Thoracic aorta (tissue), 2 donors: ENCODE measurements at places on chromosomes 2 and 18.

DNA sequence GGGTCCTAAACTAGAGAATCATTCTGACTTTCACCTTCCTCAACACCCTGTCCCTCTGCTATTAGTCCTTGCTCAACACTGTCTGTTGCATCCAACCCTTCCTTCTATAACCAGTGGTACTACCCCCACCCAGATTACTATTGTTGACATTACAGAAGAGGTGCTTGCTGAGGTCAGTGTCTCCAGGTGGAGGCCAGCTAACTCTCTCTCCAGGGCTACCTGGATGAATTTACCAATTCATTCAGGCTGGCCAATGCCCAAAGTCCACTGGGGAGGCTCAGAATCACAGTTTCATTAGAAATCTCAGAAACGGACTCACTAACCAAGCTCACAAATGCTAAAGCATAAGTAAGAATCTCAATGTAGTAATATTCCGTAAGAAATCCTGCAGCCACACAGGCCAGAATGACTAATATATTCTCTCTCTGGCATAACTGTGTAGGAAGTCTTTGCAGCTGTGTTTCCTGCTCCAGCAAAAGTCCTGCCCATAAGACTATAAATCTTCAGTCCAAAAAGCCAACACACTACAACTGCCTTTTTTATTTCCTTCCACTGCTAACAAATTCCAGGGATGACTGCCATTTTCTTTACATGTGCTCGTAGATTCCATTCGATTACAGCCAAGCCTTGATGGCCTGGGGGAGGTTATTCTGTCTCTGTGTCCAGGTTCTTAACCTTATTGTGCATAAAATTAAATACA lies 10.0 kb upstream of the TTR start:
- no peaks in the 10 kb centered on the region for H3K4me1 ChIP-seq
- no peaks in the 10 kb centered on the region for H3K27me3 ChIP-seq
- no peak for DNase-seq

- DNase-seq: no peak
- no peaks in the 10 kb centered on the region for H3K36me3 ChIP-seq
These were observed 232.9 kb downstream of the RBM43 start for GRCh38 chr2:151028691-151029176.

GRCh38 chr2:112332123-112332696 lies 56.8 kb downstream of the ZC3H6 start:
- H3K27me3 ChIP-seq: no peaks in the 10 kb centered on the region
- no peak overlapping the region for H3K27ac ChIP-seq
- no peaks in the 10 kb centered on the region for H3K4me1 ChIP-seq
- H3K4me3 ChIP-seq: no peak overlapping the region

DNA sequence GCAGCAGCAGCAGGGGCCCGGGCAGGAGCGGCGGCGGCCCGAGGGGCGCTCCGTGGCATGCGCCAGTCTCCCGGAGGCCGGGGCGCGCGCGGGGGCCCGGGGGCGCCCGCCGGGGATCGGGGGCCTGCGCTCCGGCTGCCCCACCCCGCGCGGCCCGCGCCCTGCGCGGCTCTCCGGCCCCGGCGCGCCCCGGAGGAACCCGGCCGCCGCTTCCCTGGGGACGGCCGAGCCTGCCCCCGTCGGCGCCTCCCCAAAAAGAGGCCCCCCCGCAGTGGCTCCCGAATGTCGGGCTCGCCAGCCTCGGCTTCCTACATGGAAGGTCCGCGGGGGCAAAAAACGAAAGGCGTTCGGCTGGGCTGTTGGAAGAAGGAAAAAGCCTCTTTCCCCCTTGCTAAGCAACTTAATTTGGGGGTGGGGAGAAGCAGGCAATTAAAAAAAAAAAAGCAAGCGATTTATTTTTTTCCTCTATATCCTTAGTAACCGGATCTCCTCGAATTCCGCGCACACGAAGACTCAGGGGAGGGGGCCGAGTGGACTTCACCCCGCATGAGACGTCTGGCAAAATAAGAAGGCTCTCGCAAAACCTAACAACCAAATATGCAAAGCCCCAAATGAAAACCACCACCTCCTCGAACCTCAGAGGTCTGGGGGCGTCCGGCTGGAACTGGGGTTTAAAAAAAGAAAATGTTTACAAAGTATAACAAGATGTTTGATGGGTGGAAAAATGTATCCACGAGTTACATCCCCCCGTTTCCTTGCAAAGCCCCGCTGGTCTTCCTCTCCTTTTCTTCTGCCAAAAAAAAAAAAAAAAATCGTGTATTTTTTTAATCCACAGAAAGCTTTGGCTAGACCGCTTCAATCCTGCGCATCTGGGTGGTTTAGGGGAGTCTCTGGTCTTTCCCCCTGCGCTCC lies at the start of gene SMAD7:
SMAD7 (minus strand) TSS at position 430 of the 912 bp plus-strand sequence. CDS start 541 bp downstream, outside the sequence.
- peaks cover 4% of the 10 kb centered on the region for H3K36me3 ChIP-seq
- peaks cover 45% of the 10 kb centered on the region for H3K4me1 ChIP-seq
- H3K27me3 ChIP-seq: no peaks in the 10 kb centered on the region
- no peak for DNase-seq
- H3K4me3 ChIP-seq: peak within 1 kb of the TSS; percentile 96

- H3K27me3 ChIP-seq: no peaks in the 10 kb centered on the region
- H3K4me1 ChIP-seq: no peaks in the 10 kb centered on the region
- H3K27ac ChIP-seq: no peak overlapping the region
- peak overlapping the region; percentile 5 for H3K4me3 ChIP-seq
- H3K36me3 ChIP-seq: no peaks in the 10 kb centered on the region
These were observed 6.3 kb downstream of the C2orf80 start for GRCh38 chr2:208183526-208183925.

DNA sequence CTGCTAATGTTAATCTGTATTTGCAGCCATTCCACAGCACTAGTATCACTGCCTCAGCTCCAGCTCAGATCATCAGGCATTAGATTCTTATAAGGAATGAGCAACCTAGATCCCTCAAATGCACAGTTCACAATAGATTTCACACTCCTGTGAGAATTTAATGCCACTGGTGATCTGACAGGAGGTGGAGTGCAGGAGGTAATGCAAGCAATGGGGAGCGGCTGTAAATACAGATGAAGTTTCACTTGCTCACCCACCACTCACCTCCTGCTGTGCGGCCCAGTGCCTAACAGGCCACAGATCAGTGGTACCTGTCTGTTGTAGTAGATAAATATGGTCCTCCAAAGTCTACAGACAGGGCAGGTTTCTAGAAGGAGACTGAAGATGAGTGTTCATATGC lies 97.7 kb upstream of the TMEFF2 start:
- no peaks in the 10 kb centered on the region for H3K27me3 ChIP-seq
- H3K4me1 ChIP-seq: no peaks in the 10 kb centered on the region
- no peak for DNase-seq

DNA sequence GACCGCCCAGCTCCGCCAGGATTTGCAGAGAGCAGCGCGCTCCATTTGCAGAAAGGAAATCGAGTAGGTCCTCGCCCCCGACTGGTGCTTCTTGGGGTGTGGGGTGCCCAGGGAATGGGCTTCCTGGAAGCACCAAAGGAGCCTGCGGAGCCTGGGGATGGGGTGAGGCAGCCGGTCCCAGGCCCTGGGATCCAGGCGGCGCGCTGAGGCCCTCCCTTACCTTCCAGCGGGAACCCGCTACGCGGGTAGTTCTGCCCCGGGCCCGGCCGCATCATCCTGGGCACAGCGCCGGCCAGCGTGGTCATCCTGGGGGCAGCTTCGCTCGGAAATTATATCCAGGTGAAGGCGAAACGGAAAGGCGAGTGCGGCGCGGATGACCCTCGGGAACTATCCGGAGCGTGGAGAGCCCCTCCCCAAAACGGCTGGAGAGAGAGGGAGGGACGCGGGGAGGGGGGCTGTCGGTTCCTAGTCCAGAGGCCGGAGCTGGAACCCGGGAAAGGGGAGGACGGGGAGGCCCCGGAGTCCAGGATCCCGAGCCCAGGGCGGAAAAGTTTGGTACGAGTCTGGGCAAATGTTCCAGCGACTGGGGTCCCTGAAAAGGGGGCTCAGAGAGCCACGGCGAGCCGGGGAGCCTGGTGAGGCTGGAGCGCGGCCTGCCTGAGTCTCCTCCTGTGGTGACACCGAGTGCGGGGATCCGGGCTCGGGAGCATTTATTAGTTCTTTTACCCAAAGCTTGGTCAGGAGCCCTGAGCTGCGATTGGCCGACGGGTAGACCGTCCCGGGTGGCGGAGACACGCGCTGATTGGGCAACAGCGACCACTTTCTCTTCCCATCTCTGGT lies at the start of gene PAX3:
PAX3 (minus strand) TSS at position 688 of the 840 bp plus-strand sequence; CDS start at position 305, 383 bp downstream.
- H3K27me3 ChIP-seq: peaks cover 45% of the 10 kb centered on the region
- no peak within 1 kb of the TSS for H3K27ac ChIP-seq
- H3K4me3 ChIP-seq: peak within 1 kb of the TSS; percentile 52
- DNase-seq: no peak
- peaks cover 17% of the 10 kb centered on the region for H3K4me1 ChIP-seq

- H3K4me3 ChIP-seq: no peak overlapping the region
- no peak overlapping the region for H3K27ac ChIP-seq
- no peaks in the 10 kb centered on the region for H3K4me1 ChIP-seq
These were observed 101.9 kb downstream of the CDH20 start for GRCh38 chr18:61435064-61435652.

DNA sequence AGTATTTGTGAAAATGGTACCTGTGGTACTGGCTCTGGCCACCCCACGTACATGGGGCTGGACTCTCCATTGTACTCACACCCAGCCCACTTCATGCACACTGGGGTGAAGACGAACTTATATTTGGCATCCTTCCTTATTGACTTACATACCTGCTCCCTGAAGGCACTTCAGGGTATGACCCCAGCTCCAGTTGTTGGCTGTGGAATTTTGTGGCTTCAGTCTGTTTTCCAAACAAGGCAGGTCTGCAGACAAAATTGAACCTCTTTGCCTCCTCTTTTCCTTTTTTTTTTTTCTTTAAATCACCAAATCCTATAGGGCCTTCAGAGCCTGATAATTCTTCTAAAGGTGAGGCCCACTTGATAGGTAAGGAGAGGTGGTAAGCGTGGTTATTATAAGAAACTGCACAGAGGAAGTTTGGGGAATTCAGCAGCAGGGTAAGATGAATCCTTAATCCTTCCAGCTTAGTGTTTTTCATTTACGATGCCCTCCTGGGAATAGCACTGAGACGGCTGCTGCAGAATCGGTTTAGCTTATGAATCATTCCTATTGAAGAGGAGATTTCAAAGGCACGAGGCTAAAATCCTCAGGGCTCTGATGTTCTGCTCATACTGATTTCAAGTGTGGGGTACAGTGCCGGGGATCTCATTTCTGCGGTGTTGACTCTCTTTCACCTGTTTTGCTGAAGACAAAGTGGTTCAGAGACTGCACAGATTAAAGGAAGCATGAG lies 55.2 kb downstream of the KIF5C start:
- no peaks in the 10 kb centered on the region for H3K4me1 ChIP-seq
- H3K27ac ChIP-seq: no peak overlapping the region
- no peak overlapping the region for H3K4me3 ChIP-seq
- DNase-seq: no peak
- H3K36me3 ChIP-seq: no peaks in the 10 kb centered on the region

DNA sequence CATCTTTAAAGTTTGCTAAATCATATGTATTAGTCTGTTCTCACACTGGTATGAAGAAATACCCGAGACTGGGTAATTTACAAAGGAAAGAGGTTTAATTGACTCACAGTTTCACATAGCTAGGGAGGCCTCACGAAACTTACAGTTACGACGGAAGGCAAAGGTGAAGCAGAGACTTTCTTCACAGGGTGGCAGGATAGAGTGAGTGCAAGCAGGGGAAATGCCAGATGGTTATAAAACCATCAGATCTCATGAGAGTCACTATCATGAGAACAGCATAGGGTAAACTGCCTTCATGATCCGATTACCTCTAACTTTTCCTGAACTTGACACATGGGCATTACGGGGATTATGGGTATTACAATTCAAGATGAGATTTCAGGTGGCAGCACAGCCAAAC lies 1075.2 kb upstream of the NRXN1 start:
- no peaks in the 10 kb centered on the region for H3K27me3 ChIP-seq
- H3K27ac ChIP-seq: no peak overlapping the region
- peaks cover 6% of the 10 kb centered on the region for H3K4me1 ChIP-seq
- H3K4me3 ChIP-seq: no peak overlapping the region
